ENCODE measurements at places on chromosomes 7 and 10. TPM values are rescaled to one million over a fixed set of nuclear protein-coding genes. Genes with fewer than 3 reads are reported as not detected.

Gene GFRA1
- polyA plus RNA-seq = 7.4 TPM

Gene CALY
- polyA plus RNA-seq = 3.0 TPM

Gene CAMK2B
- 1.8 TPM for polyA plus RNA-seq

Gene AKR1C4
- 1.9 TPM for polyA plus RNA-seq

Gene TBXAS1
- 8.2 TPM for polyA plus RNA-seq

Gene ATP6V0E2
- polyA plus RNA-seq = 33.8 TPM

Gene CALML5
- polyA plus RNA-seq = not detected

Gene FGFBP3
- polyA plus RNA-seq = 1.6 TPM

Gene AKR1C8
- not detected for polyA plus RNA-seq

Gene ORC5
- polyA plus RNA-seq = 4.7 TPM

Gene LEP
- not detected for polyA plus RNA-seq

Gene MKRN1
- 63.0 TPM for polyA plus RNA-seq

Gene CFAP58
- polyA plus RNA-seq = 0.27 TPM

Gene ZNF438
- 5.2 TPM for polyA plus RNA-seq

Gene PLXNA4
- not detected for polyA plus RNA-seq

Gene FAM25G
- polyA plus RNA-seq = not detected

Gene MMD2
- polyA plus RNA-seq = not detected

Gene SRRM3
- polyA plus RNA-seq = 1.6 TPM

Gene LBX1
- polyA plus RNA-seq = 0.04 TPM

Gene SFTPA1
- 3.5 TPM for polyA plus RNA-seq

Gene OR13A1
- polyA plus RNA-seq = 0.12 TPM

Gene HOXA10
- not detected for polyA plus RNA-seq

Gene LRRN3
- not detected for polyA plus RNA-seq

Gene ARHGEF5
- polyA plus RNA-seq = 15.6 TPM

Gene GIMAP7
- 10.9 TPM for polyA plus RNA-seq

Gene HOXA11
- polyA plus RNA-seq = not detected

Gene HOXA6
- not detected for polyA plus RNA-seq

Gene FAM25C
- not detected for polyA plus RNA-seq

Gene GNAI1
- polyA plus RNA-seq = 19.0 TPM

Gene C7orf57
- polyA plus RNA-seq = not detected

Gene FRMD4A
- 2.4 TPM for polyA plus RNA-seq

Gene LIPJ
- polyA plus RNA-seq = 0.31 TPM

Gene MLXIPL
- polyA plus RNA-seq = 138 TPM

Gene NKX1-2
- not detected for polyA plus RNA-seq

Gene SPDYE16
- polyA plus RNA-seq = not detected

Gene APBB1IP
- polyA plus RNA-seq = 1.1 TPM

Gene TRIM50
- polyA plus RNA-seq = 0.54 TPM

Gene SLC26A3
- 295 TPM for polyA plus RNA-seq

Gene ZNF467
- polyA plus RNA-seq = 3.2 TPM

Gene SORBS1
- polyA plus RNA-seq = 35.5 TPM

Gene HTR7
- 0.70 TPM for polyA plus RNA-seq

Gene FANK1
- 1.6 TPM for polyA plus RNA-seq

Gene SEMA3A
- 11.4 TPM for polyA plus RNA-seq

All from small intestine (tissue), 16 donors.